Naive B cell (primary cell): ENCODE measurements at places on chromosomes 7 and 10.

GRCh38 chr7:140873434-140873833, 51.3 kb downstream of the BRAF start:
- no peak for DNase-seq

DNA sequence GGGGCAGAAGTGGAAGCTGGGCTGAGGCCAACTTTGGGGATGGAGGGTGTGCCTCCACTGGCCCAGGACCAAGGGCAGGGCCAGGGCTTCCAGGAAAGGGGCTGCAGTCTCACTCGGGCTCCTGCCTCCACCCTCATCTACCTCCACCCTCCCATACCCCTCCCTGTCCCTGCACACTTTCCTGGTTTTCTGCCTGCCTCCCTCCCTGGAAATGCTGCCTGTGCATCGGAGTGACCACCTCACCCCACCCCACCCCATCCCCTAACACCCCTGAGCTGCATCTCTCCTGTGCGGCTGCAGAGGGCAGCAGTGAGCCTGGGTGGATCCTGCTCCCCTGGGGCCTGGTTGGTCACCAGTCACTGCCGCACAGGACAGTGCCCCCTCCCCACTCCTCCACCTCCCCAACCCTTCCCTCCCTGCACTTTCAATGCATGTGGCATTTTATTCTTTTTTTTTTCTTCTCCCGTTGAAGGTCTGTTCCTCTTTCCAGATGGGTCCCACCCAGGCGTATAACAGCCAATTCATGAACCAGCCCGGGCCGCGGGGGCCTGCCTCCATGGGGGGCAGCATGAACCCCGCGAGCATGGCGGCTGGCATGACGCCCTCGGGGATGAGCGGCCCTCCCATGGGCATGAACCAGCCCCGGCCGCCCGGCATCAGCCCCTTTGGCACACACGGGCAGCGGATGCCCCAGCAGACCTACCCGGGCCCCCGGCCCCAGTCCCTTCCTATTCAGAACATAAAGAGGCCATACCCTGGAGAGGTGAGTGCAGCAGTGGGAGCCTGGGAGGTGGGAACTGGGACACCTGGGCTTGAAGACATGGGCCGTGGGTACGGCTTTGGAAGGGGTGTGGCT, 54.1 kb upstream of the PPIF start:
- no peak for DNase-seq

GRCh38 chr10:8616166-8616565, 561.7 kb downstream of the GATA3 start:
- peak; percentile 34 for DNase-seq

DNA sequence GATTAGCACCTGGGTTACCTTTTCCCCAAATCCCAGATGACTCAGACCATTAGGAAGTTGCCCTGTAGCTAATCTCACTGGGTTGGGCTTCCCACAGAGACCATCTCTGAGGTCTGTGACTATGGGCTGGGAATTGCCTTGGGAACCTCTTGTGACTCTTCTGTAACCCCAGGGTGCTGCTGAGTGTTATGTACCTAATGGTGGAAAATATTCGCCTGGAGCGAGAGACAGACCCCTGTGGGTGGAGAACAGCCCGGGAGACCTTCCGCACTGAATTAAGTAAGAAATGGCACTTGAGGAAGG, 20.0 kb downstream of the STRIP2 start:
- no peak for DNase-seq

DNA sequence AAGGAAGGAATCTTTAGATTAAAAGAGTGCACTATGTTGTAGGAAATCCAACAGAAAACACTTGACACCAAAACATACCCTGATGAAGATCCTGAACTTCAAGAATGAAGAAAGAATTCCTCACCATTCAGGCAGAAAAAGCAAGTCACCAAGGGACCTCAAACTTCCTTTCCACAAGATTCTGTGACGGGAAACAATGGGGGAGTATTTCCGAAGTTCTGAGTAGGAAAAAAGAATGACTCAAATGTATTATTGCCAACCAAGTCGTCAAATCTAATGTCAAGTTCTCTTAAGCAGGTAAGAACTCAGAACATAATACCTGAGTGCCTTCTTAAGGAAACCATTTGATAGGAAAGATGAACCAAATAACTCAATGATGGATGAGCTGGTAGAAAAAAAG, 44.7 kb upstream of the MTURN start:
- no peak for DNase-seq

- no peak for DNase-seq
Observed at GRCh38 chr7:43570688-43571365, 12.1 kb upstream of the STK17A start.

GRCh38 chr7:1547777-1548437, 8.1 kb downstream of the TMEM184A start:
- no peak for DNase-seq

DNA sequence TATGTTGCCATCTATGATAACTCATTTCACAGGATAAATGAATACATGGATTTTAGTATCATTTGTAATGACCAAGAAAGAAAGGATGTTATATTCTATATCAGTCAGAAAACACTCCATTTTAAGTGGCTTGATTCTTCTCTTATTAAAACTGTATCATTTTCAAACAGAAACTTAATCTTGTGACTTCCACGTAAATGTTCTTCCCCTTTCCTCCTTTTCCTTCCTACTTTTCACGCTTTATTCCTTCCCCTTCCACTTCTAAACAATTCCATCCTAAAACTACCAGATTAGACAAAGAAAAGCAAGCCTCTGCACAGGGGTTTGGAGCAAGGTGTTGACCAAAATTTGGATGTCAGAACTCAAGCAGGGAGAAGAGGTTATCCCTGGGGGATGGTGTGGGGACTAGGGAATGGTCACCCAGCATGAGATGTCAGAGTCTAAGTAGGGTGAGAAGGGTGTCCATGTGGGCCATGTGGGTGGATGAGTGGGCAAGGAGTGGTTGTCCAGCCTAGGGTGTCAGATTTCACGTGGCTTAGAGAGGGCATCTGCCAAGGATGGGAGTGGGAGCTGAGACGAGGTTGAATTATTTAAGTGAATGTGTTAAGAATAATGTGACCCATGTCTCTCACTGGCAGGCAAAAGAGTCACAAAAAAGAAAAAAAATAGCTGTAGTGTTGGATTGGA, 5.0 kb upstream of the GSAP start:
- DNase-seq = no peak

- no peak for DNase-seq
Observed at GRCh38 chr7:142457146-142457703, 199.4 kb upstream of the PRSS58 start.

GRCh38 chr10:102994531-102995295, 76.6 kb downstream of the CNNM2 start:
- DNase-seq = no peak

GRCh38 chr7:40827222-40828085, 692.6 kb downstream of the SUGCT start:
- no peak for DNase-seq

GRCh38 chr7:463362-463781, 56.3 kb downstream of the PDGFA start:
- no peak for DNase-seq

DNA sequence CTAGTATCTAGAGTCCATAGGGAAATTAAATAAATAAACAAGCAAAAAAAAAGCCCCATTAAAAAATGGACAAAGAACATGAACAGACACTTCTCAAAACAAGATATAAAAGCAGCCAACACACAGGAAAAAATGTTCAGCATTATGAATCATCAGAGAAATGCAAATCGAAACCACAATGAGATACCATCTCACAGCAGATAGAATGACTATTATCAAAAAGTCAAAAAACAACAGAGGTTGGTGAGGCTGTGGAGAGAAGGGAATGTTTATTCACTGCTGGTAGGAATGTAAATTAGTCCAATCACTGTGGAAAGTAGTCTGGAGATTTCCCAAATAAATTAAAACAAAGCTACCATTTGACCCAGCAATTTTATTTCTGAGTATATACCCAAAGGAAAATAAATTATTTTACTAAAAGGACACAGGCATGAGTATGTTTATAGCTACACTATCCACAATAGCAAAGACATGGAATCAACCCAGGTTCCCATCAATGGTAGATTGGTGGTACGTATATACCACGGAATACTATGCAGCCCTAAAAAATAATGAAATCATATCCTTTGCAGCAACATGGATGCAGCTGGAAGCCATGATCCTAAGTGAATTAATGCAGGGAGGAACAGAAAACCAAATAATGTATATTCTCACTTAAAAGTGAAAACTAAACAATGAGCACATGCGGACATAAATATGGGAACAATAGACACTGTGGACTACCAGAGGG, 366.5 kb upstream of the SEMA3C start:
- no peak for DNase-seq

- DNase-seq = peak; percentile 23
Observed at GRCh38 chr7:150897502-150898474, 45.5 kb downstream of the AOC1 start.

DNA sequence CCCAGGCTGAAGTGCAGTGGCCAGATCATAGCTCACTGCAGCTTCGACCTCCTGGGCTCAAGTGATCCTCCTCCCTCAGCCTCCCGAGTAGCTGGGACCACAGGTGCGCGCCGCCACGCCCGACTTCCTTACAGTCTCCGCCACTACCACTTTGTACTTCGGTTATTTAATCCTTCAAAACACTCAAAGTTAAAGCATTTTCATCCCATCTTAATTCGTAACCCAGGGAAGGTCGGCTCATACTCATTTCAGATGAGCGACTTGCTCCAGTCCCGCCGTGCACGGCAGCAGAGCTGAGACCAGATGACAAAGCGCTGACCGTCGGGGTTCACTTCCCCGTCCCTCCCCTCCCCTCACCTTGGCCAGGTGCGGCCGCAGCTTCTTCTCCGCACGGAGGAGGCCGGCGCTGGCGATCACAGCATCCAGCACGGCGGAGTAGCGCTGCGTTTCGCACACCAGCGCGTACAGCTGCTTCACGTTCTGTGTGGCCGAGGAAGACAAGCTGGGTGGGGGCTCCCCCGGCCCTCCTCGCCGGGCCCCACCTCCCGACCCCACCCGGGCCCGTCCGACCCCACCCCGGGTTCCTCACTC, 457 bp downstream of the NSUN5 start:
- DNase-seq = no peak

DNA sequence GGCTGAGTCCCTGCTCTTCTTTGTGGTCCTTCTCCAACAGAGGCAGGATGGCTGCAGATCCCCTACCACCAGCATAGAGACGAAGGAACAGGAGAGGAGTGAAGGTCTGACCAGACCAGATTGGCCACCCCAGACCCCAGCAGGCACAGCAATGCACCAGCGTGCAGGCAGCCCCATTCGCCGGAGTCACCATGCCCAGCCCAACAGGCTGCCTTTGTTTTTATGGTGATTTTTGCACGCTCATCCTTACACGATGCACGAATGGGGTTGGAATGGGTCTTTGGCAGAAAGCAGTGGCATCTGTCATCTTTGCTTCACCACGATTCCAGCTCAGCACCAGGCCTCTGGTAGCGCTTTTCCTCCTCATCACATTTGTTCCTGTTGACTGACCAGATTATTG, 427.6 kb downstream of the INHBA start:
- no peak for DNase-seq

- no peak for DNase-seq
Observed at GRCh38 chr10:18158773-18159265, 18.6 kb downstream of the CACNB2 start.

- no peak for DNase-seq
Observed at GRCh38 chr7:99949645-99950228, 20.3 kb upstream of the GJC3 start.

DNA sequence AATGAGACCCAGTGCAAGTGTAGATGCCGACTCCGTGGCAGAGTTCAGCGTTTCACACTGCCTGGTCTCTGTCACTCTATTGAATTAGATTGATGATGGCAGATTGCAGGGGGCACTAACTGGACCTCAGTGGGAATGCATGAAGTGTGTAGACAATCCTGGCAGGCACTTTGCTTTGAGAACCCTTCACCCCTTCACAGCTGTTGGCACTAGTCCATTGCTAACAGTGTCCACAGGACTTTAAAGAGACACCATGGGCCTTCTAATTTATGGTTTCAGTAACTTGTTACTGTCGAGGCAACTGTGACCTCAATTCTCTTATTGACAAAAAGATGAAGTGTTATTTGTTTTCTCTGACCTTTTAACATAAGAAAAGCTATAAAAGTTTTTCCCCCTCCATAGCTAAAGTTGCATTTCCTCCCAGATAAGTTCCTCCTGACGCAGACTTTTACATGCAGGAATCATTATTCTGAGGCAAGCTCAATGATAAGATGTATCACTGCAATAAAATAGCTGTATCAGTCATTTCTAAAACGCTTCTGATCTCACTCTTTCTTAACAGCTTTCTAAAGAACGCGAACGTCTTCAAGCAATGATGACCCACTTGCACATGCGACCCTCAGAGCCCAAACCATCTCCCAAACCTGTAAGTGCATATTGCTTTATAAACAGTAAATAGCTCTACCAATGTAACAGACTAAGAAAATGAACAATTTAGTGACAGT, 238.9 kb downstream of the FOXP2 start:
- no peak for DNase-seq

DNA sequence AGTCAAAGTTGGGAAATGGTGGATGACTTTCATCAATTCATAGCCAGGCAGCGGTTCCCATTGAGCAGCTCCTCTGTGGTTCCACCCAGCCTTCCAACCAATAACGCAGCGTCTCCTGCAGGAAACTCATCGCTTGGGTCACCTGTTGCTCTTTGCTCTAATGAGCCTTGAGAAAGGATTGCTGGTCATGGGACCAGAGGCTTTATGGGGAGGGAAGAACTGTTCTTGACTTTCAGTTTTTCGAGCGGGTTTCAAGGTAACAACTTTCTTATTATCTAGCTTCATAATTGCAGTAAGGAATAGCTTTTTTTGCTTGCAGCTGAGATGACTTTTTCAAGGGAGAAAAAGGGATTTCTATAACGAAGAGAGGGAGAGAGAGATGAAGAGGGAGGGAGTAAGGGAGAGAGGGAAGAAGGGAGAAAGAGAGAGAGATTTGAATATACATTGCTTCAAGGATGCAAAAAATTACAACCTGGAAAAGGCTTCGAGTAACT, 405 bp upstream of the ENTPD1 start:
- no peak for DNase-seq

GRCh38 chr10:79029478-79030390, 39.0 kb upstream of the ZMIZ1 start:
- DNase-seq = no peak

DNA sequence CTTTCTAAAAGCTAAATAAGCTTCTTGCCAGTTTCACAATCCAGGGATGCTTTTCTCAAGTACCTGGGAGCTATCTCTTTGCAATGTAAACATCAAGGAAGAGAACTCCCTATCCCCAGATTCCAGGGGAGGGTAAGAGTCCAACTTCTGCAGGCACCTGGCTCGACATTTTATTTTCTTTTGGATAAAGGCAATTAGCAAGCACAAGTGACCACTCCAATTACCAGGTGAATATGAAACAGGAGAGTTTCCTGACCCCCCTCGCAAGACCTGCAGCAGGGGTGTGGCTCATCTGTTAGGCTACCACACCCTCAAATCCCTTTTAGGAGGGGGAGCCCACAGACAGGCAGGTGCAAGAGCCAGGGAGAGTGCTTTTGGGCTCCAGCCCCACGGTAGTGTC, 28.6 kb upstream of the LANCL2 start:
- no peak for DNase-seq
